ENCODE measurements at places on chromosomes 3 and 15. TPM values are rescaled to one million over a fixed set of nuclear protein-coding genes. Genes with fewer than 3 reads are reported as not detected.

NAALADL2 gene
- not detected for total RNA-seq

KIF7 gene
- 3.2 TPM for total RNA-seq

DUOXA2 gene
- total RNA-seq = not detected

STRA6 gene
- 69.6 TPM for total RNA-seq

NTRK3 gene
- total RNA-seq = 26.3 TPM

REC114 gene
- total RNA-seq = not detected

C2CD4A gene
- 0.17 TPM for total RNA-seq

TRH gene
- not detected for total RNA-seq

MST1R gene
- total RNA-seq = 8.3 TPM

C3orf20 gene
- 0.06 TPM for total RNA-seq

GREM1 gene
- total RNA-seq = 5.8 TPM

TP63 gene
- total RNA-seq = 0.27 TPM

ETV5 gene
- total RNA-seq = 24.1 TPM

ZPLD1 gene
- total RNA-seq = not detected

TIMMDC1 gene
- total RNA-seq = 59.6 TPM

LMCD1 gene
- total RNA-seq = 84.7 TPM

RARB gene
- 10.3 TPM for total RNA-seq

SI gene
- not detected for total RNA-seq

MYL3 gene
- total RNA-seq = not detected

DNAH12 gene
- 0.02 TPM for total RNA-seq

MYZAP gene
- 0.91 TPM for total RNA-seq

FBXW12 gene
- not detected for total RNA-seq

PLXNB1 gene
- total RNA-seq = 14.6 TPM

DAZL gene
- total RNA-seq = not detected

RCCD1 gene
- 39.2 TPM for total RNA-seq

TRAT1 gene
- not detected for total RNA-seq

SNTN gene
- total RNA-seq = not detected

ONECUT1 gene
- total RNA-seq = 0.16 TPM

MASP1 gene
- total RNA-seq = not detected

ZIC4 gene
- not detected for total RNA-seq

RNF123 gene
- 13.9 TPM for total RNA-seq

CCDC39 gene
- not detected for total RNA-seq

LRRN1 gene
- not detected for total RNA-seq

ST8SIA2 gene
- total RNA-seq = 0.23 TPM

ACTRT3 gene
- total RNA-seq = 3.1 TPM

ARRDC4 gene
- total RNA-seq = 0.11 TPM

ABHD17C gene
- 30.4 TPM for total RNA-seq

TOPAZ1 gene
- total RNA-seq = not detected

BAHD1 gene
- total RNA-seq = 12.3 TPM
